Activated naive CD8-positive, alpha-beta T cell treated with anti-CD3 and anti-CD28 coated beads, Interleukin-2, amount 50 U/mL, for 16 hours (primary cell): ENCODE measurements at places on chromosomes 5 and 9.
A peak's percentile ranks its signal among the peaks of the same experiment; 100 is the strongest.

- DNase-seq = no peak
Observed at GRCh38 chr9:38339496-38339895, 53.0 kb upstream of the ALDH1B1 start.

DNA sequence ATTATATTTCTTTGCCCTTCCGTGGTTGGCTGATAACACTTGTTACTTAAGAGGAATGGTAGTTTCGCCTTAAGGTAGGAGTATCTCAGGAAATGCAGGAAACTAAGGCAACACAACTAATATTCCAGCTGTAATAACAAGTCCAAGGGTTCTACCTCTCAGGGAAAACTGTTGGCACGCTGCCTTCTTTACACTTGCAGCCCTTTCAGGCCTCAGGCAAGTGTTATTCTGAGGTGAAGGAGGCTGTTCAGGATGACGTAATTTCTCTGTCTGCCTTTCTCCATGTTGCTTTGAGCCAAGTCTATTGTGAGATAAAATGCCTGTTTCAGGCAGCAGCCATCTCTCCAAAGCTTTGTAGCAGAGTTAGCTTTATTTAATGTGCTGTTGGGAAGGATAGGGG, 38.0 kb downstream of the VCAN start:
- DNase-seq = no peak

- no peak for DNase-seq
Observed at GRCh38 chr5:136661026-136661425, 295.7 kb upstream of the TRPC7 start.

- no peak for DNase-seq
Observed at GRCh38 chr9:108727580-108728111, 128.1 kb downstream of the ACTL7B start.

DNA sequence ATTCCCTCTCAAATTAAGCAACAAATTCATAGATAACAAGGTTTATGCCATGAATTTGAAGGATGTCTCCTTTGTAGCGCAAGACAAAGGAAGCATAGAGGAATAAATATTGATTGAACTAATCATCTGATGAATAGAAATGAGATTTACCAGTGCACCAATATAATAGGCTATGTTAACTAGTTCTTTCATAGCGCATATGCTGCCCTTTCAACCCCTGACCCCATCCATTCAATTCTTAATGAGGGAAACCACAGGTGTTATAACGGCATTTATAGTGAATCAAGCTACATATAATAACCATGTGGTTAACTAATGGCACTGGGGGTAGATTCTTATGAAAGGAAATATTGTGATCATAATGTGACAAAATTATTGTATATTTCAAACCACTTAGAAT, 6.5 kb downstream of the RORB start:
- no peak for DNase-seq

DNA sequence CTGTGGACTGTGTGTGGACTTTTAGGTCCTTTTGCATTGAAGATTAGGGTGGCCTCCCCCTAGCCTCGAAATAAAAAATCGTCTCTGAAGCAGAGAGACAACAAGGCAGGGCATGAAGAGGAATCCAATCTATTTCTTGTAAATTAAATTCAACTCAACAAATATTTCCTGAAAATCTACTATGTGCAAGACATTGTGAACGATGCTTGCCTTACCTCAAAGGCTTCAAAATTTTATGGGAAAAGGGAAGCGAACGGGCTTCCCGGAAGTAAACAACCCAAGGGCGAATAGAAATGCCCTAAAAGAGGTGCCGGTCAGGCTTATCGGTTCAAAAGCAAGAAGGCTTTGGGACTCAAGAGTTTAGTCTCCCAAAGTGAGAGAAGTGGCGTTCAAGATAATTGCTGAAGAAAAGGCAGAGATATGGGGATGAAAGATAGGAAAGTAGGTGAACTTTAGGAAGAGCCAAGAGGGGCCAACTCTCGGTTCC, 525 bp downstream of the KIF24 start:
- no peak for DNase-seq

GRCh38 chr9:137462986-137463930, 4.1 kb upstream of the NSMF start:
- DNase-seq = no peak

- no peak for DNase-seq
Observed at GRCh38 chr9:274406-274805, 59.7 kb downstream of the DOCK8 start.

DNA sequence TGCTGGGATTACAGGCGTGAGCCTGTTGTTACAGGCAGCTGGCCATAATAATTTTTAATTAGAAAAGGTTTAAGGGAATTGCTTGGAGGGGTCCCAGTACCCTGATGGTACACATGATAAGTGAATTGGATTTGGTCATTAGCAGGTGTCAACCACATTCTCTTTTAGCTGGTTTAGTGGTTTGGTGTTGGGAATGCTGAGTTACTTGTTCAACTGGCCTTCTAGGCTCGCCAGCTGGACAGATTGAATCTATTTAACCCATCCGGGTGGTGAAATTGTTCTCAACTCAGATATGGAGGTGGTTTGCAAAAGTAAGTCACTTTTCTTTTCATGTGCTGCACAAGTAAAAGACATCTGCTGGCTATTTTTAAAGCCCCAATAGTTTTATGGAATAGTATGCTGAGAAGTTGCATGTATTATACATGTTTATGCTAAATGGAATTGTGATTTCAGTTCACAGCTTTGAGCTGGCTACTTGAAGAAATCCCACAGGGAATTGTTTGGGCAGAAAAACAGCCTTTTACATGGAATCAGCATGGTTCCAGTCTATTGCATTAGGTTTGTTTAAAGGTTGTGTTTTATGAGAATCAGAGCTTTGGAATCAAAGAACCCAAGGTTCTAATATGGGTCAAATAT, 149.8 kb upstream of the SLC28A3 start:
- no peak for DNase-seq

- DNase-seq = no peak
Observed at GRCh38 chr9:110015759-110016158, 192.2 kb downstream of the C9orf152 start.

DNA sequence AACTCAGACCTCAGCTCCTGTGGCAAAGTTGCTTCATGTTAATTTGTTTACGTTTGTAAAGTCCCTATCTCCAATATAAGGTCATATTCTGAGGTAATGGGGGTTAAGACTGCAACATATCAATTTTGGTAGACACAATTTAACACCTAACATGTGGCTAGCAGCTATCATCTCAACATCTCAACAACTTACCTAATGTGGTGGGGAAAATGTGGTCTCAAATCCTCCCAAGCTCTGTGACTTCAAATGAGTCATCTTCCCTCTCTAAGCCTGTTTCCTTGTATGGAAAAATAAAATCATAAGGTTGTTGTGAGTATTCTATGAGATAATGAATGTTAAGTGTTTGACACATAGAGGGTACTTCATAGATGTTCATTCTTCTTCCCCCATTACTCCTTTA, 443.3 kb downstream of the CDK5RAP2 start:
- DNase-seq = no peak

DNA sequence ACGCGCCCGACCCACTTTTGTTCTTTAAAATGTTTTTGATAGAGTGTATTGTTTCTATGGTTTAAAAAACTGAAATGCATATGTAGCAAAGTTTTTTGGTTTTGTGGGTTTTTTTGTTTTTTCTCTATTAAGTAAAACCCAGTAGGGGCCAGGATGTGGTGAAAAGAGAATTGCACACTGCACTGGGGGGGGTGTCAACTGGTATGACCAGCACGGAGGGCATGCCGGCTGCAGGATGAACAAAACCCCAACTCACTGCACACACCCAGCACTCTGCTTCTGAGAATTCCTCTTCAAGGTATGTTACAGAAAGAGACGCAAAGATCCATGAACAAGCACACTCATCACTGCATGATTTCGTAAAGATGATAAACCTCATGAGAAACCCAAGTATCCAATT, 75.0 kb downstream of the STK10 start:
- peak; percentile 33 for DNase-seq

GRCh38 chr9:121310571-121310970, 42.6 kb downstream of the GSN start:
- DNase-seq = no peak

GRCh38 chr9:127219520-127219919, 45.1 kb upstream of the GARNL3 start:
- DNase-seq = no peak

DNA sequence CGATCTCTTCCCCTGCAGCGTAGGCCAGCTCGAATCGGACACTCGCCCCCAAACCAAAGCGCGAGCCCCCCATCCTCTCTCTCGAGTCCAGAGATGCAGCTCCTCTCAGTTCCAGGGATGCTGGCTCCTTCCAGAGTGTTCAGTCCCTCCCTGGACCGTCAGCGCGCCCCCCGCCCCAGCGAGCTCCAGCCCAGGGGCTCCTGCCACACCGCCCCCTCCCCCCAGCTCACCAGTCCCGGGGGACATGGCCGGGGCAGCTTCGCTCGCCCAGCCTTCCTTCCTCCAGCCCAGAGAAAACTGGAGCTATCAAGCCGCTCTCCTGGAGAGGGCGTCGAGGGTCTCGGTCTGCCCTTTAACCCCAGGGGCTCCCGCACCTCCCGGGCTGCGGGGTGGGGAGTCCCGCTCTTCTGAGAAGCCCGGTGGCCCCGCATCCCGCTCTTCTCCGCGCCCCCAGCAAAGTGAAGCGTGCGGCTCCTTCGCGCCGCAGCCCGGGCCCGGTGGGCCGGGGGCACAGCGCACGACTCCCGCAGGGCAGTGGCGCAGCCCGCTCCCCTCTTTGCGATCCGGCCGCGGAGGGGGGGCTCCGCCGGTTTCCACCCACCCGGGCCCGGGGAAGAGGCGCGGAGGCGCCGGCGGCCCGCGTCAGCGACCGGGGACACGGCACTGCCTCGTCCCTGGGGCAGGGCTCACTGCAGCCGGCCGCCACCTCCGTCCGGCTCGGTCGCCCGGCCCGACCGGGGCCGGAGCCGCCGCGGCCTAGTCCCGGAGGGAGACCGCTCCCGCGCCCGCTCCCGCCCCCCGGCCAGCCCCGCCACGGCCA, 587 bp downstream of the MIER3 start:
- no peak for DNase-seq

DNA sequence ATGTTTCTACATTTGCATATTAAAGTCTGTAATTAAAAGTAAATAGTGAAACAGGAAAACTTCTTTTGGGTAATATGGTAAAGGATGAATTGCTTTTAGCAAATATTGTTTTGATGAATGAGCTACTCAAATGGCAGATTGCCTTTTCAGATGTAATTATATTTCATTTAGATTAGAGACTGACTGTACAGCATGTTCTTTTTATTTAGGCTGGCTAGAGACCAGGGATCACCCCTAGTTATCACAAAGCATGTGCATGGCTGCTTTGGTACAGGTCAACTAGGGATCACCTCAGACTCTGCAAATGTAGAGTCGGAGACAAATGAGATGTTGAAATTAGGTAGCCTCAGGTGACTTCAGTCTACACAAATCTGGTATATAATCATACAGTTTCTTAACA, 214.9 kb upstream of the SEMA6A start:
- no peak for DNase-seq

DNA sequence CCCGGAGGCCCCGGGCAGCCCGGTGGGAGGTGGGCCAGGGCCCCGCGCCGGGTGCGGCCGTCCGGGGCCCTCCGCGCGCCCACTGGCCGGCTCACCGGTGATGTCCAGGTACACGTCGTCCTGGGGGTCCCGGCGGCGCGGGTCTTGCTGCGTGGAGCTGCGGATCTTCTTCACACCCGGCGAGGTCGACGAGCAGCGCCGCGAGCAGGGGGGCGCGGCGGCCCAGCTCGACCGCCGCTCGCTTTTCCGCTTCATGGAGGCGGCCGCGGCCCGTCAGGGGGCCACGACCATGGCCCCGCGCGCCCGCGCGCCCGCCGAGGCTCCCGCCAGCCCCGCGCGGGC, 548 bp downstream of the CDC14B start:
- DNase-seq = no peak

- no peak for DNase-seq
Observed at GRCh38 chr5:115542651-115543364, 1.8 kb downstream of the FEM1C start.

GRCh38 chr5:97297704-97298091, 114.7 kb upstream of the RIOK2 start:
- DNase-seq = no peak

- DNase-seq = no peak
Observed at GRCh38 chr5:125316391-125316790, 570.0 kb upstream of the ZNF608 start.

DNA sequence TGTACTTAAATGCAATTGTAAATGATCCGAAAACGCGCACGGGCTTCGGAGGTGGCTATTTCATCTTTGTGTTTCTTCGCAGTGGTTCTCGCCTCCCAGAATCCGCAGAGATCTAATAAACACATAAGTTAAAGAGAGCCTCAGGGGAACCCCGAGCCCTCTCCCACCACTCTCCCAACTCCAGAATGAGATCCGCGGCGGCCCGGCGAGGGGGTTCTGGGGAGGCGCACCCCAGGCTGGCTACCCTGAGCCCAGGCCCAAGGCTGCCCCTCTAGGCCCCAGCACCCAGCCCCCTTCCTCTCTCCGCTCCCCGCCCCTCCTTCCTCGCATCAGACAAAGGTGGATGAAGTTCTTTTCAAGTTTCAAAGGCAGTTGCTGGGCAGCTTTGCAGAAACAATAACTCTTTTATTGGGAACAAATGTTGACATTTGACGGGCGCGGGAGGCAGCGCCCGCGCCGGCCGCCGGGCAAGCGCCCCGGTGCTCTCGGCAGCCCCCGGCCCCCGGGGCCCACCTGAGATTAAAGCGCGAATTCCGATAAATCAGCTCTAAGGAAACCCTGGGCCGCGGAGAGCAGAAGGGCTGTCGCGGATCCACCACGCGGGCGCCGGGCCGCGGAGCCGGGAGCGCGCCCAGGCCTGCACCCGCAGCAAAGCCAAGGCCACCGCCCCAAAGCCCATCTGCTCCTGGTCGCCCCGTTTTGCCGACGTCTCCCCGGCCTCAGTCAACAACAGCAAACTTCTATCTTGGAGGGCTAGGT, 8.4 kb downstream of the IRX2 start:
- no peak for DNase-seq

GRCh38 chr5:4553978-4554377, 586.2 kb upstream of the ADAMTS16 start:
- no peak for DNase-seq

GRCh38 chr5:135140446-135141204, 106.6 kb upstream of the PITX1 start:
- no peak for DNase-seq

GRCh38 chr5:77935506-77936364, 159.6 kb upstream of the TBCA start:
- no peak for DNase-seq

- DNase-seq = no peak
Observed at GRCh38 chr9:120258096-120258495, 321.9 kb downstream of the CDK5RAP2 start.

DNA sequence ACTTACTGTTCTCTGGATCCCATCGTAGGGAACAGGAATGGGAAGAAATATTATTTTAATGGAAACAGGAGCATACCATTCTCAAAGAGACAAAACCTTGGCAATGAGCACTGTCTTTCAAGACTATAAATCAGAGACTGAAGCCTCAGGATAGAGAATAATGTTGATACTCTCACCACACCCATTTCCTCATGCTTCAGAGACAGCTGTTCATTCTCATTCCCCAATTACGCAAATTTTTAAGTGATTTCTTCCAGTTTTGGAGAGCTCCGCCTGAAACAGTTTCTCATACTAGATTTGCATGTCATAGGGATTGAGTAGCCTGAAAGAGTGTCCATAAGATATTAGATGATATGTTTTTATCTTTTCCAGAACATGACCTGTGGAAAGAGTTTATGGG, 290.5 kb upstream of the RASA1 start:
- DNase-seq = no peak

- no peak for DNase-seq
Observed at GRCh38 chr9:100794738-100795269, 216.9 kb downstream of the CAVIN4 start.

- DNase-seq = no peak
Observed at GRCh38 chr5:110055302-110055701, 365.6 kb downstream of the MAN2A1 start.

GRCh38 chr9:6128030-6128429, 87.6 kb upstream of the IL33 start:
- DNase-seq = no peak
